ENCODE measurements at places on chromosomes 1 and 21.

- no peak for DNase-seq
Observed at GRCh38 chr1:9476790-9477463, 62.3 kb upstream of the SLC25A33 start.

DNA sequence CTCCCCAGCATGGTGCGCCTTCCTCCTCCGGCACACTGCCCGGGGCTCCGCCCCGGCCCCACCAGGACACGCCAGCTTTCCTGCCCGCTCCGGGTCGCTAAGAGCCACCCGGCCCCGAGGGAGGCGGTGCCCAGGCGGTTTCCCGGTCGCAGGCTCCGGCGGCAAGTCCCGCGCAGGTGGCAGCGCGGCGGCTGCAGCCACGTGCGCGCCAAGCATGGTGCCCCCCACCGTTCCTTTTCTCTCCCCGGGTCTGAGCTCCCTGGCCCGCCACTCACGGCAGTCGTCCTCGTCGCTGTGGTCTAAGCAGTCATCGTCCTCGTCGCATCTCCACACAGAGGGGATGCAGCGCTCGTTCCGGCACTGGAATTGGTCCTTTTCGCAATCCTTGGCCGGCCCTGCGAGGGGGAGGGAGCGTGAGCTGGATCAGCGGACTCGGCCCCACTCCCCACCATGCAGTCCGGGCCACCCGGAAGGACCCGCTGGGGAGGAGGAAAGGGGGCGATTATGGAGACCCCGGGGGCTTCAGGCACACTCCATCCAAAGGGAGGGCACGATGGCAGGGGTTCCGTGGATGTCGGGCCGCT lies 1.2 kb downstream of the LRP8 start:
- DNase-seq: no peak

GRCh38 chr21:23968722-23969647 lies 1638.3 kb downstream of the MRPL39 start:
- DNase-seq: no peak

GRCh38 chr21:17660862-17661261 lies 48.2 kb upstream of the BTG3 start:
- no peak for DNase-seq

DNA sequence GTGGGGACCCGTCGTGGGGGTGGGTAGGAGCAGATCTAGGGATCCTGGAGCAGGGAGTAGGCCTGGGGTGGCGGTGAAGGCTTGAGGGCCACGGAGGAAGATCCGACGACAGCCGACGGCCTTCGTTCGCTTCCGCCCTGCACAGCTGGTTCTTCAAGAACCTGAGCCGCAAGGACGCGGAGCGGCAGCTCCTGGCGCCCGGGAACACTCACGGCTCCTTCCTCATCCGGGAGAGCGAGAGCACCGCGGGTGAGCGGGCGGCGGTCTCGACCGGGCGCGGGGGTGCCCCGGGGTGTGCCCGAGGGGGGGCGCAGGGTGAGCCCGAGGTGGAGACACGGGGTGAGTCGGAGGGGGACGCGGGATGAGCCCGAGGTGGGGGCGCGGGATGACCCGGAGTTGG lies 16.5 kb upstream of the HDAC1 start:
- DNase-seq: no peak

- DNase-seq: no peak
Observed at GRCh38 chr1:237812061-237812460, 78.7 kb downstream of the ZP4 start.

DNA sequence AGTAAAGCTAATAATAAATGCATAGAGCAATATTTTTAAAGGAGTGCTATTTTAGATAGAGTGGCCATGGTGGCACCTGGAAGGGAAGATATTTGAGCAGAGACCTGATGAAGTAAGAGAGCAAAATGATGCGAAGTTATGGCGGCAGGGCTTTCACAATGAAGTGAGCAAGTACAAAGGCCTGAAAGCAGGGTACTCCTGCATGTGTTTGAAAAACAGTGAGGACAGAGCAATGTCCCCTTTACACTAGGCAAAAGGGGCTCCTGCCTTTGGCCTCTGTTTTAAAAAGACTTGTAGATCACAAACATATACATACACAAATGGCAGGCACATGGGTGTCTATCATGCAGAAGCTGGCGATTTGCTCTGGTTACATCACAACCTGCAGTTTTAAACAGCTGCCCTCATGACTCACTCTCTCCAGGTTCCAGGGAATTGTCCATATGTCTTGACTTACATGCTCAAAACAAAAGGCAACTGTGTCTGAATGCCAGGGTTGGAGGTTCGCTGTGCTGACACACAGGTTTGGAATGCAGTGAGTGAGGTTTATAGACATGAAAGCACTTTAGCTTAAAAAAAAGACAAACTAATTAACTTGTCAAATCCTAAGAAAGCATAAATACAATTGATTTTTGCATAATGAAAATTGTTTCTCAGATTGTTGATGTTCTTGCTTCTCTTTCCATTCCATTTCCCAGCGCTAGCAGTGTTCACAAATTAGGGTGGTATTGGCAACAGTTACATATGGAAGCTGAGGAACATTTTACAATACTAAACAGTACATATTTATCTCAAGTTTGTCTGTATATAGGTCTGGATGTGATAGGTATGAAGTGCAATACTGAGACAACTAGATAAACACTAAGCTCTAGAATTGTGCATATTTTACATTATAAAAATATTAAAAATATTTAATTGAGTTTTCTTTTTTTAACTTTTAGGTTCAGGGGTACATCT lies 313.9 kb downstream of the BARHL2 start:
- DNase-seq: peak; percentile 40

DNA sequence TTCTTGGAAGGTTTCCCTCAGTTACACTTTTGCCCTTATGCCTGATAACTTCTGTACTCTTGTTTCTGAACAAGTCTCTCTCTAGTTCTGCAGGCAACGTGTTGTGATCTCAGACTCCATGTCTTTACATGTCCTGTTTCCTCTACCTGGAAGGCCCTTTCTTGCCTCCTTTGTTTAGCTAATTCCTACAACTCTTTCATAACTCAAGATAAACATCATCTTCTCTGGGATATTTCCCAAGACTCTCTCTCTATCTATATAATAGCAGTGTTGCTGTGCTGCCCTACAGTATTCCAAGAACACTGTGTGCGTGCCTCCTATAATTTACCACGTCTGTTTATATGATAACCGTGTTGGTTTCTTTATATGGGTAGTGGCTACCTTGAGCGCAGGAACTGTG lies 47.8 kb downstream of the CHRM3 start:
- DNase-seq: no peak

DNA sequence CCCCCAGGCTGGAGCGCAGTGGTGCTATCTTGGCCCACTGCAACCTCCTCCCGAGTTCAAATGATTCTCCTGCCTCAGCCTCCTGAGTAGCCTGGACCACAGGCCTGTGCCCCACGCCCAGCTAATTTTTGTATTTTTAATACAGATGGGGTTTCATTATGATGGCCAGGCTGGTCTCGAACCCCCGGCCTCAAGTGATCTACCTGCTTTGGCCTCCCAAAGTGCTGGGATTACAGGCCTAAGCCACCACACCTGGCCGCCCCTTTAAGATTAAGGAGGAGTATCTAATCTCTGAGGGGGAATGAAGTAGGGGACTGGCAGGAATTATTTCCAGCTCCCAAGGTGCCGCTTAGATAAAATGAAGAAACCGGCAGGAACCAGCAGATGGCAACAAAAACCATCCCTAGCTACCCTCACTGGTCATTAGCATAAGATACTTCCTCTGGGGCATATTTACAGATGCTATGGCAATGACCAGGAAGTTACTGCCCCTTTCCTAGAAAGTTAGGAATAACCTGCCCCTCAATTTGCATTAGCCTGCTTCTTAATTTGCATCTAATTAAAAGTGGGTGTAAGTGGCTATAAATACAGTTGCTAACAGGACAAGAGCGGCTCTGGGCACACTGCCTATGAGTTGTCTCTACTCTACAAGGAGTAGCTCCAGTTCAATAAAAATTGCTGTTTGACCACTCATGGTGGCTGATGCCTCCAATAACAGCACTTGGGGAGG lies 7.1 kb upstream of the NSUN4 start:
- DNase-seq: no peak

DNA sequence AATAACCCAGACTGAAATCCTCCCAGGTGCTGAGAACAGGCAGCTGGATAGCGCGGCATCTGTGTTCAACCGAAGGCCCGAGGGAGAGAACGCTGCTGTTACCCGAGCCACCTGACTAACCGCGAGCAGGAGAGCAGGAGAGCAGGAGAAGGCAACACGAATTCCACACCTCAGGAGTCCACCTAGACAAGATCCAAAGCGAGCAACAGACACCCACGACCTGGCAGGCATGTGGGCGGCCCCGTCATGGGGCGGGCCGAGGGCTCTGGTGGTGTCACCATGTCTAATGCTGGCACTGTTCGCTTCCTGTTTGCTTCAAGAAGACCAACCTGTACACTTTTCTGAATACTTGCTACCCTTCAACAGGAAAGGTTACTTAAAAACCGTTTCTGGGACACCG lies 20.9 kb upstream of the SPATC1L start:
- no peak for DNase-seq

DNA sequence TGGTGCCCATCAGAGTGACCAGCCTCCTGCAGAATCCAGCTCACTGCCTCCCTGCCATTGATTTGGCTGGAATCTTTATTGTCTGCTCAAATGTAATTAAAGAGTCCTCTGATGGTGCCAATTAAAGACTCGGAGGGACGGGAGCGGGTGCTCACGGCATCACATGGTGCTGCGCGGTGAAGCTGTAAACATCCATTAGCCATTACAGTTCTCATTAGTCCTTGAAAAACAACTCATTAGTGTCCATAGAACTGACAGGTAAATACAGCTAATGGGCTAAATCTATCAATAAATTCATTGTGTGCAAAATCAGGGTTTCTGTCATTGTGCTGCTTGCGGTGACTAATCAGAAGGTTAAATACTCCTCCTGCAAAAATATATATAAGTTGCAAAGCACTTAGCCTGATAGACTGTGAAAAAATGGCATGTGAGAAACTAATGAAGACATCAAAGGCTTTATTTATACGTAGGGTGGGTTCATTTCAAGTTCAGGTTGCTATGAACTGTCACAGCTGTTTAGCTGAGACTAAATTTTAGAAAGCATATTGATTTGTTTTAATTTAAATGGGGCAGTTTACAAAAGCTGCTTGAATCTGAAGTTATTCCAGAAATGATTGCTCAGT lies 289.8 kb upstream of the POU3F1 start:
- no peak for DNase-seq

DNA sequence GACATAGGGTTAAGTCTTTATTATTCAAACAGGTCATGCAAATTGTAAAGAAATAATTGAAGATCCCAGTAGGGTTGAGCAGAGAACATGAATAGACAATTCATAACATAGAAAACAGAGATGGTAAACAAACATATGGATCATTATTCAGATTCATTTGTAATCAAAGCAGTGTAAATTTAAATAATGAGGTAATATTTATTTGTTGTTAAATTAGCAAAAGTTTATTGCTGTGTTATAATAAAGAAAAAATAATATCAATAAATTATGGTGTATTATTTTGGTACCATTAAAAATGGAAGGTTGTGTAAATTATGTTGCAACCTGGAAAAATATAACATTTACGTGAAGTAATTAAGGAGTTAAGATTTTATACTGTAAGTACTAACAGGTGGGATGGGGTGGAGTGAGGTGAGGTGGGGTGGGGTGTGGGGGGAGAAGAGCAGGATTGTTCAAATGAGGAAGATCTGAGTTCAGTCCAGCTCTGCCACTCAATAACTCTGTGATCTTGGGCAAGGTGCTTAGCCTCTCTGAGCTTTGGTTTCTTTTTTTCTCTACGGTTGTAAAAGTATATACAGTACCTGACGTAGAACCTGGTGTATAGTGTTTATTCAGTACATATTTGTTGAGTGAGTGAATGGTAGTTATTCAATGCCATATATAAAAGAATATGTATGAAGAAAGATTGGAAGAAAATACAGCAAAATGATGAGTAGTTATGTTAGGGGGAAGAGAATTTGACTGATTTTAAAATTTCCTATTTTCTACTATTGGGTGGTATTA lies 140.3 kb upstream of the KIF26B start:
- DNase-seq: no peak

- DNase-seq: no peak
Observed at GRCh38 chr21:44767834-44768831, 33.5 kb downstream of the UBE2G2 start.

DNA sequence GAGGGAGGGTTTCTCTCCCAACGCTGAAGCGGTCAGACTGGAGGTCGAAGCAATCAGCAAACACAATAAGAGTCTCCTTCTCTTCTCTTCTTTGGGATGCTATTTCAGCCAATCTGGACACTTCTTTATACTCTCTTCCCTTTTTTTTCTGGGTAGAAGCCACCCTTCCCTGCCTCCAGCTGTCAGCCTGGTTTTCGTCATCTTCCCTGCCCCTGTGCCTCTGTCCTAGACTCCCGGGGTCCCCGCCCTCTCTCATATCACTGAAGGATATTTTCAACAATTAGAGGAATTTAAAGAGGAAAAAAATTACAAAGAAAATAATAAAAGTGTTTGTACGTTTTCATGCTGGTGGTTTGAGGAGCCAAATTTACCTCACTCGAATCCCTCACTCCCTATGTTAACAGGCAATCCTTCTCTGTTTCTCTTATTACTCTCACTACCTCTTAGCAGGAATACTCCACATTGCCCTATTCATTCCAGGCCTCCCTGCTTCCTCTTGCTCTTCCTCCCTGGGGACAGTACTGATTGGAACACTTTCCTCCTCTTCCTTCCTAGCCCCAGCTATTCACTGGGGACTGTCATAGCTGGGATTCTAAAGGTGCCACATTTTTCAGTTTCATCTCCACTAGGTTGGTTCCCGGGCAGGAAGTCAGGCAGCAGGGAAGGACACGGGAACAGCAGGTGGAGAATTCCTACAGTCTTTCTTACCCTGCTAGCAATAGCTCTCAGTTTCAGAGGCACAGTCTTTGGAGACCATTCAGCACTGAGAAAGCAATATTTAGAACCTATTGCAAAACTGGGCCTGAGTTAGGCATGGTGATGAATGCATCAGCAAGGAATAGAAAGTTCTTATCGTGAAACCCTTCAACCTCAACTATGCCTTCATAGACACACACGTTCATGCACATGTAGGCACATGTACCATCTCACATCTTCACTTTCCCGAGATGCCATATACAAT lies 288.0 kb downstream of the PBX1 start:
- no peak for DNase-seq

GRCh38 chr1:40833979-40834378 lies 28.2 kb downstream of the CITED4 start:
- DNase-seq: no peak

DNA sequence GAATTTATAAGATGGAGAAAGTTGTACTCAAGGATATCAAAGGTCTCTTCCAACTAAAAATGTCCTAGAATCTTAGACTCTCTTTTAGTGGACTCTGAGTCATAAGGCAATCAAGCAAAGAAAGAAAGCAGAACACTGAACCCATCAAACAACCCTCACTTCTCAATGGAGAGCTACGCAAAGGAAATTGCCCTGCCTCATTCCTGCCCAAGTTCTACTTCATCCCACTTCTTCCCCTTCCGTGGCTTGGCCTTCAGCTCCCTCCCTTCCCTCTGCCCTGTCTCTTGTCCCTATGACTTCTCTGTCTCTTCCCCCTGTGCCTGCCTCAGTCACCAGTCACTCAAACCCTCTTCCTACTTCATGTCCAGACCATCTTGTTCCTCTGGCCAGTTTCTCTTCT lies 58.5 kb downstream of the RIMS3 start:
- DNase-seq: no peak

- no peak for DNase-seq
Observed at GRCh38 chr21:33403786-33404585, 773 bp downstream of the IFNGR2 start.

All from urinary bladder (tissue), 4 donors.